HS-5 (cell line): ENCODE measurements at places on chromosomes 3 and 15.

GRCh38 chr3:22671848-22672247, 531.3 kb upstream of the UBE2E2 start:
- DNase-seq = no peak

- no peak for DNase-seq
These were observed 38.7 kb downstream of the FEM1B start for GRCh38 chr15:68316061-68316804.

DNA sequence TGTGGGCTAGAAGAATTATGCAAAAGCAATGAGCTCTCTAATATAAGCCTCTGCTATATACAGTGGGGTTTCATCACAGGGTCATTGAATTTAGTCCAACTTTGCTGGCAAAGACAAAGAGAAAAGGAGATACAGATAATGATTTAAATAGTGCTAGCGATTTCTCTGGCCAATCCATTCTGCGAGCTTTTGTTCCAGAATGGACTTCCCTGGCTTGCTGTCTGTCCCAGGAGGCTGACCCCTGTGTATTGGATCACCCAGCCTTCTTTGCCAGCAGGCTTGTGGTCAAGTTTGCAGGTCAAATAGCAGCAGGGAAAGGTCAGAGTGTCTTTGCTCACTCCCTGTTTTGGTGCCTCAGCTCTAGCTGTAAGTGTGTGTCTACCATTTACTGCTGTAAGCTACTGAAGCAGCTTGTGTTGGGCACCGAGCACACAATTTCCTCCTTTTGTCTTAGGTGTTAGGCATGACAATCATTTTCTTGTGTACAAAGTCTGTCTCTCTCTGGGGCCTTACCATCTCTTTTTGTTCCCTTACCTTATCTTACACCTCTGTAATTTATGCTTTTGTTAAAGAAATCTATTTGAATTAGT, 55.7 kb downstream of the UNC13C start:
- no peak for DNase-seq

GRCh38 chr3:1381647-1382036, 288.8 kb downstream of the CNTN6 start:
- no peak for DNase-seq

- DNase-seq = no peak
These were observed 12.7 kb upstream of the MINDY4B start for GRCh38 chr3:150917951-150918350.

DNA sequence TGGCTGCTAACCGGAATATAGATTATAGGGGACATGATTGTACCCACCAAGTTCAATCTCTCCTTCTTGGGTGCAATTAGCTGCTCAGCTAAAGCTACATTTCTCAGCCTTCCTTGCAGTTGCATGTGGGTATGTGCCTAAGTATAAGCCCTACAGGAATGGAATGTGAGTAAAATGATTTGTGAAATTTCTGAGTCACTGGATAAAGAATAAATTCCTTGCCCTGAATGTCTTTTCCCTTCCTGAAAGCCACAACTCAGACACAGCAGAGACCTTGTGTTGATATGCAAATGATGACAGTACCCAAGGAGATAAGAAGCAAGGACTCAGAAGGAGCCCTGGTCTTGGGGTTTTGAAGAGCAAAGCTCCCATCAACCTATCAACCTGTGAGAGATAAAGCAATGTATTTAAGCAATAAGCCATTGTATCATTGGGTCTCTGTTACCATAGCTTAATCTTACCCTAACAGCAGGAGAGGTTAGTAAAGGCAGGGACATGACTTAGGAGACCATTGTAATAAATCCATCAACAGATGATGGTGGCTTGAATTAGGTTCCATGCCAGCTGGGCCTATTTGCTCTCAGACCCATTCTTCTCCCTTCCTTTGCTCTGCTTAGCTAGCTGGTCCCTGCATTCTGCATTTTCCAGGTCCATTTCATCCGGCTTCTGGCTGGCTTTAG, 25.6 kb upstream of the ZNF280D start:
- peak; percentile 67 for DNase-seq

GRCh38 chr3:181695661-181696491, 15.8 kb upstream of the SOX2 start:
- no peak for DNase-seq

GRCh38 chr15:82168757-82169156, 93.8 kb downstream of the EFL1 start:
- no peak for DNase-seq

- no peak for DNase-seq
These were observed 1.2 kb downstream of the IL20RB start for GRCh38 chr3:136958939-136959338.

DNA sequence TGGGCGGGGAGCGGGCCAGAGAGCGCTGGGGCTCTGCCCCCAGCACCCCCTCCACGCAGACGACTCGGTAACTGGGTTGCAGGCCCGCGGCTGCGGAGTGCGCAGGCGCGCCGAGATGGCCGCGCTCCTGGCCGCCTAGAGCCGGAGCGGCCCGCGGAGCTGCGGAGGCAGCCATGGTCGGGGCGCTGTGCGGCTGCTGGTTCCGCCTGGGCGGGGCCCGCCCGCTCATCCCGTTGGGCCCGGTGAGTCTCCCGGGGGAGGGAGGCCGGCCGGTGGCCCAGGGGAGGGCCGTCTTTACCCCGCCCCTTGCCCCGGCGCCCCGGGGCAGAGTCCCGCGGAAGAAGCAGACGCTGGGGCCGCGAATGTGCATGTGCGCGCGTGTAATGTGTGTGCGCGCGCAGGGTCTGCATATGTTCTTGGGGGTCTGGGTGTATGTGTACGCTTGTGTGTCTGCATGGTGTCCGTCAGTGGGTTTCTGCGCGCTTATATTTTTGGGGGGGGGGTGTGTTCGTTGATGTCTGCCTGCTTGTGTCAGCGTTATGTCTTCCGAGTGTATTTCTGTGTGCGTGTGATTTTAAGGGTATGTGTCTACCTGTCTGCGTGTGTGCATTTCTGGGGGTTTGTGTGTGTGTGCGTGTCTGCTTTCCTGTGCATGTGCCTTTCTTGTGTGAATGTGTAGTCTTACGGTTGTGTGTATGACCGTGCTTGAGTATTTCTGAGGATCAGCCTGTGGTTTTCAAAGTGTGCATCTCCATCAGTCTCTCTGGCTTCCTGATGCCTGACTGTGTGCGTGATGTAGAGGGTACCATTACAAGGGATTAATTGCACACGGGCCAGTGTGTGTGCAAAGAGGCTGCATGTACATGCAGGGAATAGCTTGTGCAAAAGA, at the start of gene ABHD14A:
TSS of gene ABHD14A (plus strand) at position 102 of the 889 bp plus-strand sequence. CDS start at position 174, 72 bp downstream.
- DNase-seq = no peak

DNA sequence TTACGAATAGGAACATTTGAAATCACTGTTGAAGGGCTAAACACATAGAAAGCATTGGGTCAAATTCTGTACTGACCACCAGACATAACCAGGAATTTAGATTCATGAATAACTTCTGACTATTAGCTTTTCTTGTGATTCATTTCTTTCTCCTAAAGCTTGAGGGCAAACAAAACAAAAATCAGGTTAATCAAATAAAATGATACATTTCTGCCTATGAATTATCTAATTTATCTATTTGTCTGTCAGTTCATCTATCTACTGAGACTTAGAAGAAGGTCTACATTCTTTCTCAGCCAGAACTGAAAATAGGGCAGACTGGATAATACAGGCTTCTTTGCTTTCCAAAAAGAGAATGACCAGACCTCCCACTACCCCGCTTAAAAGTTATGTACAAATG, 65.9 kb upstream of the ST3GAL6 start:
- no peak for DNase-seq

DNA sequence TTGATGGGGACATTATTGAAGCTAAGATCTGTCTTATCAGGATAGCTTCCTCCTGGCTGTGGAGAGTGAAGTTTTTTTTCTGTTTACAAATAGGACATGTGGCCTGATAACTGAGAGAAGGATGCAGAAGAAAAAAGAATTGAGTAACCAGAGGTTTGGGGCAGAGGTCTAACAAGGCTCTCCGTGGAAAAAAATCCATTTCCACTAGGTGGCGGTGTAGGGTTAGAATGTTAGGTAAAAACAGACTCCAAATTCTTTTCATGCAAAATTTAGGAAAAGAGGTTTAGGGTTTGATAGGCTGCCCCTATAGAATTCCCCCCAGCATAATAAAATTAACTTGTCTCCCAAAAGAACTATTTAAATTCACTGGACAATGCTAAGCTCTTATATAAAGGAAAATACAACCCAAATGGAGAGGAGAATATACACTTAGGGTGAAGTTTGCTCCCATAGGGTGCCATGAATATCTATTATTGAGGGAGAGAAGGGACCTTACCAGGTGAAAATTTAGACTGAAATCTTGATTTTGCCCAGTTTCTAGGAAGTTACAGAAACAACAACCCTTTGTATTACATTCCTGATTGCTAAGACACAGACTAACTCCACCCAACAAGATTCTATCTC, 1560.4 kb downstream of the OTOL1 start:
- DNase-seq = peak; percentile 23
